ENCODE measurements at places on chromosomes 4 and X.

GRCh38 chrX:154020536-154021115 lies 924 bp upstream of the IRAK1 start:
- DNase-seq: no peak

DNA sequence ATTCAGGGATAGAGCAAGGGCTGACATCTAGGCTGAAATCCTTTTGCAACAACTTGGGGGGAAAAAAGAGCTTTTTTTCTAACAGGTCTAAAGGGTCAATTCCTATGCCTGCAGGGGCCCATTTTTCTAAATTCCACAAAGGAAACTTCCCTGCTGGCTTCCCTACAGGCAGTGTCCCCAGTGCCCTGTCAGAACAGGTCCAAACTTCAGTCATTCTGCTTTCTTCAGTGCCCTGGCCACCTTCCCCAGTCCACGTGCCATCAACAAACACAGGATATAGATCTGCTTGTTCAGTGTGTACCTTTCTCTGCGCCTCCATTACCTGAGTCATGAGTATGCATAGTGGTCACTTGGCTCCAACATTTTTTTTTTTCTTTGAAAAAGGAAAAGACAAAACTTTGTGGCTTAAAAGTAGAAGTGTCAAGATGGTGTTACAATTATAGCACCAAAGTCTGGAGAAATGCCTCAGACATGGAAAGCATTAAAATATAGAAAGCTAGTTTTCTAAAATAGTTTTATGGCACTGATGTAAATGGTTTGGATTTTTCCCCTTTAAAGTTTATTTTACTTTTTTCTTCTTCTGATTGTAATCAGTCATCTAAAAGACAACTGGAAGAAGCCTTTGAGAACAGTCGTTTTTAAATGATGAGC lies 84.0 kb upstream of the JADE1 start:
- DNase-seq: no peak

DNA sequence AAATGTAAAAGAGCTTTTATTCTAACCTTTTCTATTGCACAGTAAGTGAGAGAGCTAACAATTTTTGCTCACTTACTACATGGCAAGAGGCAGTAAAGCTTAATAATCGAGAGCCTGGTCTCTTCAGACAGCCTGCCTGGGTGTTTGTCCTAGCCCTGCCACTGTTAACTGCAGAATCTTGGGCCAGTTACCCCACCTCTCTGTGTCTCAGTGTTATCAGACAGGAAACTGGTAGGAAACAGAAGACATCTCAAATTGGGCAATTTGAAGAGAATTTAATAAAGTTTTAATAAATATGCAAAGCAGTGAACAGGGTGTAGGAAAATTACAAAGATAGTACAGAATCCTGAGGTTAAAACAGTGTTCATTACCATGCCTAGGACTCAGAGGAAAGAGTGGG lies 13.4 kb downstream of the STAP1 start:
- no peak for DNase-seq

DNA sequence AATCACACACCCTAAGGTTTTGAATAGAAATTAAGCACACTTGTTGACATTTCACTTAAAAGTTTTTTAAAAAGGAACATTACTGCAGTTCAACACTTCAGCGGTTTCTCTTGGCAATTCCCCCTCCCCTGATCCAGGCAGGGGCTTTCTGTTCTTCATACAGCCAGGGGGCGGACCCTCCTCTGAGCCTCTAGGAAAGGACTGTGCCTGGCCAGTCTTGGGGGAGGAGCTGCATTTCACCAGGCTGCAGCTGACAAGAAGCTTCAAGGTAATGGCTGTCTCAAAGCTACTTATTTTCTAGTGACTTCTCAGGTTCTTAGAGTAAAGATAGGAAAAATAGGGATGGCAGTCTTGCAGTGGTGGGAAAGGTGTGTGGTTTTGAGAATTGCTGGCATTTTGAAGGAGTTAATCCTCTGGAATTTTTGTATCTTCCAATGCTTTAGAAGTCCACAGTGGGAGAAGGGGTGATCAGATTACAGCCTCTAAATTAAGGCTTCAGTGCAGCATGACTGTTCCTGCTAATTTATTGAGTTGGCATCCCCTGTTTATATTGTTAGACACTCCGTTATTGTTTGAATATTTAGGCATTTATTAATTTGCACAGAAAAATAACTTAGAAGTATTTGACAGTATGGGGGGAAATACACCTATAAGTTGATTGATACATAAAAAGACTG lies 33.5 kb downstream of the PWWP3B start:
- no peak for DNase-seq

GRCh38 chrX:118823263-118824172 lies at the start of gene ZCCHC12:
Gene ZCCHC12 (plus strand): TSS chrX:118823824. CDS start chrX:118825245, 1,421 bp downstream.
- peak; percentile 28 for DNase-seq

- DNase-seq: peak; percentile 86
These were observed 2.2 kb downstream of the NHS start for GRCh38 chrX:17377091-17377717.

DNA sequence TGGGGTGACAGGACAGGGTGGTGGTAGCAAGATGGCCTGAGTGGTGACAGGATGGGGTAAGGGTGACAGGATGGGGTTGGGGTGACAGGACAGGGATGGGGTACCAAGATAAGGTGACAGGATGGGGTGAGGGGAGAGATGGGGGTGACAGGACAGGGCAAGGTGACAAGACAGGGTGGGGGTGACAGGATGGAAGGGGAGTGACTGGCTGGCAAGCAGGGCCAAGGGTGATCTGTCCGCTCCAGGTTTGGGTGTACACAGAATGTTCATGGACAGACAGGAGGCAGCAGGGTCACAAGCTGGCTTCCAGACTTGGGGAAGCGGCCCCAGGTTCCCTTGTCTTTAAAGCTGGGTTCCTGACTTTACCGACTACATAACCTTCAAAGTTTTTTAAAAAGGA lies 23.3 kb downstream of the RNF212 start:
- DNase-seq: no peak

GRCh38 chr4:176794151-176794550 lies 1.4 kb upstream of the VEGFC start:
- no peak for DNase-seq

DNA sequence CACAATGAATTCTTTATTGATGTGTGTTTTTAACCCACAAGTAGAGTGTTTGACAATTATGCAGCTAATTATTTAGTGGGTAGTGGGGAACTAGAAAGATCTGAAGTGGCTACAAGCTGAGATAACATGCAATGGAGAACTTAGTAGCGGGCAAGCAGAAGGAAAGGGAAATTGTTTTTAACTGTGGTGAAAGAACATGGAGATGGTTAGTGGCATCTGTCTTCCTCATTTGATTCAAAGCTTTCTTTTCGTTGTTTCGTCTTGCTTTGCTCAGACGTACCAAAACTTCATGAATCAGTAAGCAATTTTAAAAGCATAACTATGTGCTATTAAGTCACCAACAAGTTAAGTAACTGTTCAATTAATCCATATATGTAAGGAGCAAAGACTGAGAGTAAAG lies 169.9 kb downstream of the BANK1 start:
- DNase-seq: no peak

DNA sequence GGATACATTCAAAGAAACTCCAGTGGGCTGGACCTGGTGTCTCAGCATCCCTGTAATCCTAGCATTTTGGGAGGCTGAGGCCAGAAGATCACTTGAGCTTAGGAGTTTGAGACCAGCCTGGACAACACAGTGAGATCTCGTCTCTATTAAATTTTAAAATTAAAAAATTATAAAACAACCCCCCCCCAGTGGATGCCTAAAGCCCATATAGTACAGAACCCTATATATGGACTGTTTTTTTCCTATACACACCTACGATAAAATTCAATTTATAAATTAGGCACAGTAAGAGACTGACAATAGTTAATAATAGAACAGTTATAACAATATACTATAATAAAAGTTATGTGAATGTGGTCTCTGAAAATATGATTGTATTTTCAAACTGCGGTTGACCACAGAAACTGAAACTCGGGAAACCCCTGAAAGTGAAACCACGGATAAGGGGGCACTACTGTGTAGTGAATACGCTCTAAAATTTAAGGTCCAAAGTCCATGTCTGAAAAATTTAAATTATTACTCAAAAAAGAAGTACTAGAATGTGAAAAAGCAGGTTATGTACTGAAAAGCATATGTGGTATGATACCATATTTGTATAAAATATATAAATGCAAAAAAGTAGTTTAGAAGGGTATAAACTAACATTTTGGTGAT lies 2.0 kb downstream of the SMIM14 start:
- no peak for DNase-seq

Measured in NCI-H1417 (cell line).